NCI-H2171 (cell line): ENCODE measurements at places on chromosomes 2 and 18.
A peak's percentile ranks its signal among the peaks of the same experiment; 100 is the strongest.

GRCh38 chr18:50093366-50094064 is 101.4 kb downstream of the MYO5B start:
- DNase-seq: no peak

DNA sequence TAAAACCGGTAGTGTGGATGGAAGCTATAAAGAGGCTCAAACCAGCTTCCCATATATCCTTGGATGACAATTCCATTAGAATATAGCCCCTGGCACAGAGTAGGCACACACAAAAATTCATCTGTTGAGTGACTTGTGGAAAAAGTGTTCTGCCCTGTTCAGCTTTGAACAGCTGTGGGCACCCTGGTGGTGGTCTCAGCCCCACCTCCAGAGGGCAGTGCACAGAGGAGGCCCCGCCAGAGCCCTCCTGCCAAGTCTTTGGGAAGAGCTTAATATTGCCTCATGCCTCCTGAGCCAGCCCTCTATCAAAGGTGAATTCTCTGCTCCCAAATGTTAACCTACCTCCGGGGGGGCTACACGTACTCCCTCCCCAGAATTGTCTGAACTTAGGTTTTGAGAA is 30.4 kb downstream of the EPAS1 start:
- DNase-seq: no peak

- no peak for DNase-seq
Observed at GRCh38 chr2:85468704-85469349, 50.3 kb downstream of the SH2D6 start.

- DNase-seq: no peak
Observed at GRCh38 chr2:149219856-149220255, 110.5 kb upstream of the LYPD6 start.

DNA sequence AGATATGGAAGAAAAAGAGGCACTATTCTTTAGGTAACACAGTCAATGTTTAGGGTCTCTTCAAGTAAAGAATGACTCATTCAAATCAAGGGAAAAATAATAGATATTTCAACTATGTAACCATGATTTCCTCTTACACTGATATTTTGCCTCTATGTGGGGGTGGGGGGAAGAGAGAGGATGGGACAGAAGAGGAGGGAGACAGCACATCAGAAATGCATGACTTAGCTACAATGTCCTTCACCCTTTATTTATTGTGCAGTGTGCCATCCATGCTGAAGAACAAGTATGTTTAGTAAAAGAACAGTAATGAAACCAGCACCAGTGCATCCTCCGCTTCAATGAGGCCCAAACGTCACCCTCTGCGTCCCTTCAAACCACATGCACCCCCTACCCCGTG is 204.8 kb downstream of the HDAC4 start:
- no peak for DNase-seq

GRCh38 chr2:85226783-85227182 is 93.6 kb downstream of the TCF7L1 start:
- DNase-seq: no peak

- no peak for DNase-seq
Observed at GRCh38 chr2:88003074-88003755, 13.1 kb downstream of the RNU2-63P start.

DNA sequence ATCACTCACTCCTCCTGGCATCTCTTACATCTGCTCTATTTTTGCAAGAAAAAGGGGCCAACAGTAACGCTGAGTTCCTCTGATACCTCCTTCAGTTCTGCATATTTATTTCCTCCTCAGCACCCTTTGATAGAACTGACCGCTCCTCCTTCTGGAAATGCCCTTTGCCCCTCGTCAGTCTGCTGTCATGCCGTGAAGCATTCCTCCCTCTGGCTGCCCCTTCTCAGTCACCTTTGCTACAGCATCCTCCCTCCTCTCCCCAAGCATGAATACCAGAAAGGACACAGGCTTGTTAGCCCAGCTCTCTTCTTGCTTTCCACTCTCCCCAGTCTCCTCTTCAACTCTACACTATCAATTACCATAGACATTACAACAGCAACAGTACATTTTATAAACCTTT is 135.4 kb downstream of the NBAS start:
- DNase-seq: no peak

DNA sequence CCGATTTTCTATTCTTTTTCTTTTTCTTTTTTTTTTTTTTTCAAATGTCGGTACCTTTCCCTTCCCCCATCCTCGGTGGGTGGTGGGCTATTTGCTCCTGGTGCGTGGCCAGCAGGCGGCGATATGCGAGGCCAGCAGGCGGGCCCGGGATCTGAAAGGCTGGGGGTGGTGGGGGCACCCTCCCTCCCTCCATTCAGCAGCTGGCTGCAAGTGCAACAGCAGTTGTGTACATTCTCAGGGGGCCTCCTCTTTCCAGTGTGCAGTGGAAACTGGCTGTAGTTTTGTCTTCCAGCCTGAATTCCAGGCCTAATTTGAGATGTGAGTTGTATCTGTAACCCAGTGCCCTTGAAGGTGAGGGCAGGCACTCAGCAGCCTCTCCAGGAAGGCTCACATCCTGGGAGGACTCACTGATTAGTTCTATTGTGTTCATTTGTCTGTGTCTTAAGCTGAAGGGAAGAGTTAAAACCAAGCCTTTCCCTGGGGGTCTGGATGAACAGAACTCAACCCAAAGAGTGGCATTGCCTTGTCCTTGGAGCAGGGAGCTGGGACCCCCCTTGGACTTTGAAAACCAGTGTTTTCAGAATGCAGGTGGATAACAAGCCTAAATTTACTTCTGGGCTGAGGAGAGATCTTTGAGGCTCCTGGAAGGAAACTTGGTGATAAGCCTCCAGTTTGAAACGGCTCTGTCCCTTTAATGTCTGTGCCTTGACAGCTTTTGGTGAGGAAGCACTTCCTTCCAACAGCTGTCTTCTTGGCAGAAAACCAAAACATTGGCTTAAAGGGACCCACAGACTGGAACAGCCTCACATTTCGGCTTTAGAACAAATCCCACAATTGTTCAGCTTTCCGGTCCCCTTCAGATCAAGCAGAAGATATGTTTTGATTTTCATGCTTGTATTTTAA is 3.3 kb downstream of the MYCN start:
- peak; percentile 13 for DNase-seq

GRCh38 chr2:562391-563364 is 114.5 kb downstream of the TMEM18 start:
- no peak for DNase-seq

DNA sequence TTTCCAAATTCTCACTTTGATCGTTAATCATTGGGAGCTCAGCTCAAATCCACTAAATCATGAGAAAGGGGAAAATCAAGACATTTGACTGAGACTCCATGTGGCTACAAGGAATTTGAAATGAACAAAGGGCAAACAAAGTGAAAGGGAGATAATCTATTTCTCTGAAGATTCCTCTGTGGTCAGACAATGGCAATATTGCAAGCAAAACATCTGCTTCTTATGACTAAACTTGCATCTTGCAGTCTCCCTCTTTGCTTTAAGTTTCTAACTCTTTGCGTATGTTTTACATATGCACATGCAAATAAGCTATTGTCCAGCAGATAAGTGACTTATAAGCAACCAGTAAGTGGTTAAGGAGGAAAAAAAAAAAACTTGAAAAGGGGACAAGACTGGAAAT is 299.1 kb upstream of the NXPH2 start:
- DNase-seq: no peak

- DNase-seq: peak; percentile 80
Observed at GRCh38 chr2:149928011-149928410, 340.4 kb upstream of the MMADHC start.

GRCh38 chr2:74278176-74278575 is 65.0 kb downstream of the SLC4A5 start:
- no peak for DNase-seq

DNA sequence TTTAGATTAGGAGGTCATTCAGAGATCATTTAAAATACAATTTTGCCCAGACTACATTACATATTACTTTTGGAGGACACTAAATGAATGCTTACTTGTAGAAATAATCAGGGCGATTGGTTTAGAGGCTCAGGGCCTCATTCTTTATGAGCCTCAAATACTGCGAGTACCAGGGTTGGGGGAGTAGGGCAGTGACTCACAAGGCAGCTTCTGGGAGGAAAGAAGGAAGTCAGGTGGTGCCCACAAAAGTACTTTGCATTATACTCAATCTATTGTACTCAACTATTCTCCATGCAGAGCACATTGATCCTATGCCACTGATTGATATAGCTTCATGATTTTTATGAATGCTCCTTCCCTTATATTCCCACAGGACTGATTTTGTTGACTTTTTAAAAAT is 166.9 kb downstream of the SOCS6 start:
- no peak for DNase-seq

- no peak for DNase-seq
Observed at GRCh38 chr2:152175012-152175367, 573 bp downstream of the STAM2 start.

- no peak for DNase-seq
Observed at GRCh38 chr2:235077046-235077445, 125.2 kb downstream of the SH3BP4 start.

DNA sequence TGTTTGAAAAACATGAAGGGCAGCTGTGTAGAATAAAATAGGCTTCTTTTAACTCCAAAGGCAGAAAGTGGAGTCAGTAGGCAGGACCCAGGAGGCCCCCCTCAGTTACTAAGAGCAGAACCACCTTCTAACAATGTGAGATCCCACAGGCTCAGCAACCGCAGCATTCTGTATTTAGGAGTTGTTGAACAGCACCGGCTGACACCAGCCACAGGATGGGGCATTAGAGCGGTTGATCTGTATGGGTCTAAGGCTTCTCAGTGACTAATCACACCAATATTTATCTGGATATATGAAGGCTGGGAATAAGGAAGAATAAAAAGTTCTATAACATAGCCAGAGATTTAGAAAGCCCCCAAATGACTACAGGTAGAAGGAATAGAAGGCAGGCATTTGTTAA is 51.7 kb downstream of the MYO5B start:
- no peak for DNase-seq
